ENCODE measurements at places on chromosomes 11 and 22.

- no peak for DNase-seq
Observed at GRCh38 chr11:73478737-73479347, 102.6 kb downstream of the RELT start.

GRCh38 chr11:35216962-35217678 is 78.1 kb downstream of the CD44 start:
- DNase-seq = no peak

DNA sequence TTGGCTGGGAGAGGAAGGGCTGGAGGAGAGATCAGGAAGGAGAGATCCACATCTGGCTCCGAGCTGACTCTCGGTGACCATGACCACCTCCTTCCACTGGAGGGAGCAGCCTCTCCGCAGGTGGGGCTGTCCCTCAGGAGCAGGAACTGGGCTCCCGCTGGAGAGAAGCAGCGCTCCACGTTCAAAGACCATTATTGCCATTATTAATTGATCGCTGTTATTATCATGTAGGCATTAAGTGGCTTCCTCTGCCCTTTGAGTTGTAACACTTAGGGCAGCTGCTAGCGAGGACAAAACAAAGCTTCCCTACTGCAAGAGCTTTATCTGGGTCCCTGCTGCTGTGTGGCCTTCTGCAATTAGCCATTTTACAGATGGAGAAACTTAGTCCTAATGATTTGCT is 251.9 kb downstream of the ST3GAL4 start:
- peak; percentile 52 for DNase-seq

GRCh38 chr11:30938810-30939209 is 352.7 kb upstream of the MPPED2 start:
- DNase-seq = no peak

- peak; percentile 85 for DNase-seq
Observed at GRCh38 chr11:119339589-119340334, 921 bp downstream of the C1QTNF5 start.

DNA sequence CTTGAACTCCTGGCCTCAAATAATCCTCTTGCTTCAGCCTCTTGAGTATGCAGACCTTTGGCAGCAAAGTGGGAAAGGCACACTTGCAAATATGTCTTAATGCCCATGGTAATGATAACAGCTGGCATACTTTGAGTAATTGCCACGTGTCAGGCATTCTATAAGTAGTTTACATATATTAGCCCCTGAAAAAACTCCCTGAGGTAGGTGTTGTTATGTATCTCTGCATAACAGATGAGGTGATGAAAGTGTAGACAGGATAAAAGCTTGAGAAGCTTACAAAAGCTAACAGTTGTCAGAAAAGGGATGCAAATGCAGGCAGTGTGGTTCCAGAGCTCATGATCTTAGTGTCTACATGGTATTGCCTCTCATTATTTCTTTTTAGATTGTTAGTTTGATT is 291.1 kb upstream of the C11orf87 start:
- DNase-seq = no peak

- DNase-seq = no peak
Observed at GRCh38 chr11:119592642-119593041, 136.4 kb downstream of the NECTIN1 start.

GRCh38 chr22:38315823-38316363 is 1.3 kb downstream of the CSNK1E start:
- no peak for DNase-seq

- no peak for DNase-seq
Observed at GRCh38 chr11:78796956-78797355, 222.3 kb upstream of the NARS2 start.

- DNase-seq = no peak
Observed at GRCh38 chr22:26650722-26651421, 6.5 kb upstream of the MIAT start.

Data from activated CD8-positive, alpha-beta memory T cell treated with anti-CD3 and anti-CD28 coated beads, Interleukin-2, amount 50 U/mL, for 48 hours (primary cell).